ENCODE measurements at places on chromosomes 3 and 15. TPM values are rescaled to one million over a fixed set of nuclear protein-coding genes. Genes with fewer than 3 reads are reported as not detected.

DNA sequence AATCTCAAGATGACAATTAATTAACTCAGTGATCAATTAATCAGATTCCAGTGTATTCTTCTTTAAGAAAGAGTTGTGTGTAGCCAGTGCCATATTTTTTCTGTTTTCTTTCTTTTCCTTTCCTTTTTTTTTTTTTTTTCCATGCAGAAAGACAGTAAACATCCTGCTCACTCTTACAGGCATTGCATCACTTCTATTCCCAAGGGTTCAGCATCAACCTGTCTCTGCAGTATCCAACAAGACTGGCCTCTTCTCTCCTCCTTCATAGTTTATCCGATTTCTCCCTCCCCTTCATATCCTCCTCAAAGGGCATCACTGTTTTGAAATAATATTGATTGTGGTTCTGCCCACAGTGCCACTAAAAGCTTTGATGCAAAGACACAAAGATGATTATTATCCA, 17.0 kb upstream of the SLC9A9 start:
- no peaks in the 10 kb centered on the region for H3K27me3 ChIP-seq
- no peaks in the 10 kb centered on the region for H3K4me1 ChIP-seq
- H3K4me3 ChIP-seq = no peak overlapping the region
- DNase-seq = no peak
- no peaks in the 10 kb centered on the region for H3K36me3 ChIP-seq

- H3K27ac ChIP-seq = peak overlapping the region; percentile 91
- H3K27me3 ChIP-seq = no peaks in the 10 kb centered on the region
- DNase-seq = no peak
- H3K4me3 ChIP-seq = peak overlapping the region; percentile 94
- no peaks in the 10 kb centered on the region for H3K4me1 ChIP-seq
Measured at GRCh38 chr15:58748852-58749531, 515 bp downstream of the ADAM10 start.

DNA sequence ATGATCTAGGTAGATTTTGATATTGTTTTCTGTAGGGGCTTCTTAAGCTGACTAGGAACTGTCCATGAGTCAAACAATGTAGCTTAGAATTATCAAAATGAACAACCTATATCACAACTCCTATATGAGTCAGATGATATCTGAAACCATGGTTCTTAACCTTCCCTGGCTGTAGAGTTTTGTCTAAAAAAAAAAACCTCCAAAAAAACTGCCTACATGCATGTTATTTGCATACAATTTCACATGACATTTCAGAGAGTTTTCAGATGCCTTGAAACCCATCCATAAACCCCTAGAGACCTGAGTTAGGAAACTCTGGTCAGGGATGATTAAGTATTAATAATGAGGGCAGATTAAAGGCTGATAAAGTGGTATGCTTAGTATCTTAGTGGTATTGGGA, 157.0 kb downstream of the CHST2 start:
- no peaks in the 10 kb centered on the region for H3K27me3 ChIP-seq
- no peak for DNase-seq
- no peaks in the 10 kb centered on the region for H3K36me3 ChIP-seq
- no peaks in the 10 kb centered on the region for H3K4me1 ChIP-seq
- no peak overlapping the region for H3K4me3 ChIP-seq

DNA sequence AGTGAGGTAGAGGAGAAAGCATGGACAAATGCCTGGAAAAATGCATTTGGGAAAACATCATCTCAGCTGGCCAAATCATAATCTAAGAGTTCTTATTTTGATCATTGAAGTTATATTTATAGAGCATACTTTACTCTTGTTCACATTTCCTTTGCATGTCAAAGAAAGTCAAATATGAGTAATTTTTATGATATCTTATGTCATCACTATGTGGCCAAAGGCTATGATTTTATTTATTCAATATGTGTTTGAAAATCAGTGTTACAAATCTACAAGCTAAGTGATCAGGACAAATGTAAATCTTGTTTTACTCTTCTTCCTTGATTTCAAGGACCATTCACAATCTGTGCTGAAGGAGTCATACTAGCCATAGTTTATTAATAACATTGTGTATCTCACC, 237.2 kb upstream of the DPH6 start:
- DNase-seq = no peak
- H3K27me3 ChIP-seq = no peaks in the 10 kb centered on the region
- no peaks in the 10 kb centered on the region for H3K4me1 ChIP-seq
- H3K36me3 ChIP-seq = no peaks in the 10 kb centered on the region
- H3K27ac ChIP-seq = no peak overlapping the region

GRCh38 chr15:78968539-78969271, 23.9 kb upstream of the CTSH start:
- H3K27ac ChIP-seq = no peak overlapping the region
- H3K27me3 ChIP-seq = no peaks in the 10 kb centered on the region
- no peak overlapping the region for H3K4me3 ChIP-seq
- H3K4me1 ChIP-seq = no peaks in the 10 kb centered on the region
- no peaks in the 10 kb centered on the region for H3K36me3 ChIP-seq
- no peak for DNase-seq

GRCh38 chr3:71402911-71403310, 180.6 kb downstream of the FOXP1 start:
- no peak for DNase-seq
- H3K27ac ChIP-seq = no peak overlapping the region
- no peaks in the 10 kb centered on the region for H3K36me3 ChIP-seq
- H3K27me3 ChIP-seq = peaks cover 7% of the 10 kb centered on the region

DNA sequence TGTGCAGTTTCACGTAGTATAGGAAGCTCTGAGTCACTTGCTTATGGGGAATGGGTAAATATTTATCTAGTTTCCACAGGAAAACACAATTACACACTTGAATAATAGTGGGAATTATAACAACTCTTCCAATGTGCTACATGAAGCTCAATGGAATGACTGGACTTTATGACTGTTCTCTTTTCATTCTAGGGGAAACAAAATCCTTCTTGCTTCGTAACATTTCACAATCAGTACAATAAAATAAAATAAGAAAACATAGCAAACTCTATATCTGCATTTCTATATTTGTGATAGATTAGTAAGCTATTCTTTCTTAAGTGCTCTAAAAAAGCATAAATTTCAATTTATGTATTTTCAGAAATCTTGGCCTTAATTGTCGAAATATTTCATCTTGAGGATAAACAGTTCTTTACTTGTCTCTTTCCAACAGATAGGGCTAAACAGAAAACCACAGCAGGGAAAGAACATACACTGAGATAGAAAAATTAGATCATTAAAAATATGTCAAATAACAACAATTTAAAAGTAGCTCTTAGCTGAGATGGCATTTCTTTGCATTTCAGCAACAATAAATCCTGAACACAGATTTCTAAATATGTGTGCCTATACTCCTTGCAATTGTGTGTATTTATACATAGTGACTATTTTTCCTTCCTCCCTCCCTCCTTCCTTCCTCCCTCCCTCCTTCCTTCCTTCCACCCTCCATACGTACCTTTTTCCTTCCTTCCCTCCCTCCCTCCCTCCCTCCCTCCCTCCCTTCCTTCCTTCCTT, 395.5 kb upstream of the KCNMB2 start:
- no peaks in the 10 kb centered on the region for H3K4me1 ChIP-seq
- H3K4me3 ChIP-seq = no peak overlapping the region
- H3K36me3 ChIP-seq = no peaks in the 10 kb centered on the region
- no peak for DNase-seq
- no peaks in the 10 kb centered on the region for H3K27me3 ChIP-seq

DNA sequence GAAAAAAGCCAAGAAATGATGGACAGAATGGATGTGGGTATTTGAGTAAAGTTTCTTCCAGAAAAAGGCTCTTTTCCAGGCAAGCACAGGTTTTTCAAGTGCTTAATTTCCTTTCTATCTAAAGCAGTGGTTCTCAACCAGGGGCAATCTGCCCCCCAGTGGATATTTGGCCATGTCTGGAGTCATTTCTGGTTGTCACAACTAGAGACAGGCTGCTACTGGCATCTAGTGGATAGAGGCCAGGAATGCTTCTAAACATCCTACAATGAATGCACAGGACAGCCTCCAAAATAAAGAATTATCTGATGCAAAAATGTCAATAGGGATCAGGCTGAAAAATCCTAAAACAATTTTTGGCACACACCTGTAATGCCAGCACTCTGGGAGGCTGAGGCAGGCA, 23.9 kb downstream of the SEC22C start:
- H3K4me1 ChIP-seq = peaks cover 3% of the 10 kb centered on the region
- H3K27ac ChIP-seq = no peak overlapping the region
- no peak overlapping the region for H3K4me3 ChIP-seq
- H3K27me3 ChIP-seq = no peaks in the 10 kb centered on the region
- H3K36me3 ChIP-seq = peaks cover 14% of the 10 kb centered on the region
- no peak for DNase-seq

- DNase-seq = no peak
- H3K27ac ChIP-seq = no peak overlapping the region
- no peaks in the 10 kb centered on the region for H3K36me3 ChIP-seq
Measured at GRCh38 chr3:24067483-24067882, 122.4 kb downstream of the NR1D2 start.

- H3K27ac ChIP-seq = no peak overlapping the region
- H3K36me3 ChIP-seq = peaks cover 8% of the 10 kb centered on the region
- H3K27me3 ChIP-seq = no peaks in the 10 kb centered on the region
Measured at GRCh38 chr3:195892105-195893043, 16.0 kb downstream of the TNK2 start.

- no peaks in the 10 kb centered on the region for H3K27me3 ChIP-seq
- H3K4me1 ChIP-seq = no peaks in the 10 kb centered on the region
- no peaks in the 10 kb centered on the region for H3K36me3 ChIP-seq
- no peak overlapping the region for H3K27ac ChIP-seq
Measured at GRCh38 chr3:40780925-40781406, 256.2 kb downstream of the ZNF621 start.

DNA sequence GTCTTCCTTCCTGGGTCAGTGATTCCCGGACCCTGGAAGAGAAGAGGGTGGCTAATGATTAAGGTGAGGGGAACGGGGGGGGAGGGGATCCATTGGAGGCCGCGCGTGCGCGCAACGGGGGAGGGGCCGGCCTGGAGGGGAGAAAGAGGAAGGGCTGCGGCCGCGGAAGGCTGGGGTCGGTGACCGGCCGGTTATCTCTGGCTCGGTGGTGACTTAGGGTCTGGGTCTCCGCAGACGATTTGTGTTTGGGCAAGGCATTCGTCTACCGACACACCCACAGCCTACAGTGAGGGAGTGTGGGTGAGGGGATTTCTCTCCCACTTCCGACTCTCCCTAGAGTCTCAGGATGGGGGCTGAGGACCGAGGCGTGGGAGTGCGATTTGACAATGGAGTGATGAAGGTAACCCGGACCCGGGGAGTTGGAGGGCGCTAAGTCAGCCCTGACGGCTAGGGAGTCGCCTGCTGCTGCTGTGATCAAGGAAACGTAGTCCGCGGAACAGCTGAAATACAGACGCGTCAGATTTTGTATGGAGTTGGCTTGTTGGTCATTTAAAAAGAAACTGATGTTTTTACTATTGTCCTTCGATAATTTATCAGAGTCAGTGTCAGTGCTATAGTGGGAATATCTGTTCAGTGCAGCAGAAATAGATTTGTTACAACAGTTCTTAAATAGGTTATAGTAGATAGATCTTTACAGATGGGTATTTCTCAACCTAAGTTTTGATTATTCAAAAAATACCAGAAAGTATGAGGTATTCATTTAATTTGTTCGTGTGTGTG, 733 bp downstream of the RNF111 start:
- peaks cover 14% of the 10 kb centered on the region for H3K36me3 ChIP-seq
- H3K27me3 ChIP-seq = no peaks in the 10 kb centered on the region
- no peaks in the 10 kb centered on the region for H3K4me1 ChIP-seq
- DNase-seq = no peak
- peak overlapping the region; percentile 75 for H3K4me3 ChIP-seq

DNA sequence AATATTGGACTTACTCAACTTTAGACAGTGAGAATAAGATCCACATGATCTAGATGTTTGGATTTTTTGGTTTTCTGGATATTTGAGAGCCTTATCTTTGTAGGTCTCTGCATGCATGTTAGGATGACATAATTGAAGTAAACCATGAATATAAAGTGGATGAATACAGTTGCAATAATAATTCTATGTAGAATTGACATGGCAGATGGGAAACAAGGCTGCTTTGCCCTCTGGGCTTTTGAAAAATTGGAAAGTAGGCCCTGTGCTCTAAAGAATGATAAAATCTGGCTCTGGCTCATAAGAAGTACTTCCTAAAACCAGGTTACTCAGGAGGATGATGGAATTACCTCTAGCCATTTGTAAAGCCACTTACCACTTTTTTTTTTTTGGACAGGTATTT, 86.9 kb downstream of the ZNF609 start:
- 0 out of 2 replicates have a peak, but pooled peaks cover 1% of the 10 kb centered on the region for H3K4me1 ChIP-seq
- no peak overlapping the region for H3K27ac ChIP-seq
- H3K27me3 ChIP-seq = no peaks in the 10 kb centered on the region
- no peak overlapping the region for H3K4me3 ChIP-seq
- no peaks in the 10 kb centered on the region for H3K36me3 ChIP-seq

- no peaks in the 10 kb centered on the region for H3K27me3 ChIP-seq
- H3K27ac ChIP-seq = no peak overlapping the region
- H3K4me1 ChIP-seq = no peaks in the 10 kb centered on the region
- H3K36me3 ChIP-seq = no peaks in the 10 kb centered on the region
Measured at GRCh38 chr3:175432376-175433025, 573.4 kb downstream of the NAALADL2 start.

DNA sequence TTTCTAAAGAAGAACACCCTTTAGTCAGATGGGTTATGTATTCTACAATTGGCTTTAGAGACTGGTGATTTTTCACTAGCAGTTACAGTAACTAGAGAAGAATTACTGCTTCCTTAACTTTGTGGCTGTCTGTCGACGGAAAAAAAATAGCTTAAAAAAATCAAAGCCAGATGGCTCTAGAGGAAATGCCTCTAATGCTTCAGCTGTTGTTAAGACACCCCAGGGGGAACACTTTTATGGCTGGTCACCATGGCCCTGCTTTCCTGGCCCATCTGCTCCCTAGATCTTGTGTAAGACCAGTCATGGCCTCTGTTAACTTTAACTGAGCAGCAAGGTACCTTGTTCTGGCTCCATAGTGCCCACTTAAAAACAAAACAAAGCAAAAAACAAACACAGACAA, 198.6 kb upstream of the PLSCR5 start:
- no peaks in the 10 kb centered on the region for H3K4me1 ChIP-seq
- no peaks in the 10 kb centered on the region for H3K36me3 ChIP-seq
- H3K4me3 ChIP-seq = no peak overlapping the region
- no peak for DNase-seq
- no peaks in the 10 kb centered on the region for H3K27me3 ChIP-seq
- H3K27ac ChIP-seq = no peak overlapping the region

DNA sequence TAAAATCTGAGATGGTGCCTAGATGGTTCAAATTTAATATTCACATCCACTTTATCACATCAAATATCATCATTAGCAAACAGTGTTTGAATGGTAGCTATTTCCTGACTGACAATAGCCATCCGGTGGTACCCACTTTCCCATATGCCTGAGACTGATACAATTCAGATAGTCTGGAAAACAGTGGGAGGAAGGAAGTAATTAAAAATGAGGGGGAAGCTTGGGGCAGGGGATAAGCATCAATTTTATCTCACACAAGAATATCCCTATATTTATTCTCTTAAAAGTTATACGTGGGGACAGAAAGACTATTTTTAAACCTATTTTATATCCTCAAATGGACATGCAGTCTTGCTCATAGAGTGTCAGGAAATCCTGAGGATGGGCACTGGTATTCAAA, 122.5 kb upstream of the GAP43 start:
- no peak overlapping the region for H3K4me3 ChIP-seq
- DNase-seq = no peak
- no peaks in the 10 kb centered on the region for H3K4me1 ChIP-seq
- H3K27me3 ChIP-seq = no peaks in the 10 kb centered on the region
- no peaks in the 10 kb centered on the region for H3K36me3 ChIP-seq
- no peak overlapping the region for H3K27ac ChIP-seq

The TGM4 gene
- not detected for total RNA-seq

The RHOV gene
- 13.3 TPM for total RNA-seq

The RASL12 gene
- 0.10 TPM for total RNA-seq
